Foreskin fibroblast (primary cell): ENCODE measurements at places on chromosomes 5 and 9.
A peak's percentile ranks its signal among the peaks of the same experiment; 100 is the strongest.

GRCh38 chr9:114291064-114291474 lies 31.8 kb upstream of the ORM1 start:
- peak; percentile 54 for DNase-seq

DNA sequence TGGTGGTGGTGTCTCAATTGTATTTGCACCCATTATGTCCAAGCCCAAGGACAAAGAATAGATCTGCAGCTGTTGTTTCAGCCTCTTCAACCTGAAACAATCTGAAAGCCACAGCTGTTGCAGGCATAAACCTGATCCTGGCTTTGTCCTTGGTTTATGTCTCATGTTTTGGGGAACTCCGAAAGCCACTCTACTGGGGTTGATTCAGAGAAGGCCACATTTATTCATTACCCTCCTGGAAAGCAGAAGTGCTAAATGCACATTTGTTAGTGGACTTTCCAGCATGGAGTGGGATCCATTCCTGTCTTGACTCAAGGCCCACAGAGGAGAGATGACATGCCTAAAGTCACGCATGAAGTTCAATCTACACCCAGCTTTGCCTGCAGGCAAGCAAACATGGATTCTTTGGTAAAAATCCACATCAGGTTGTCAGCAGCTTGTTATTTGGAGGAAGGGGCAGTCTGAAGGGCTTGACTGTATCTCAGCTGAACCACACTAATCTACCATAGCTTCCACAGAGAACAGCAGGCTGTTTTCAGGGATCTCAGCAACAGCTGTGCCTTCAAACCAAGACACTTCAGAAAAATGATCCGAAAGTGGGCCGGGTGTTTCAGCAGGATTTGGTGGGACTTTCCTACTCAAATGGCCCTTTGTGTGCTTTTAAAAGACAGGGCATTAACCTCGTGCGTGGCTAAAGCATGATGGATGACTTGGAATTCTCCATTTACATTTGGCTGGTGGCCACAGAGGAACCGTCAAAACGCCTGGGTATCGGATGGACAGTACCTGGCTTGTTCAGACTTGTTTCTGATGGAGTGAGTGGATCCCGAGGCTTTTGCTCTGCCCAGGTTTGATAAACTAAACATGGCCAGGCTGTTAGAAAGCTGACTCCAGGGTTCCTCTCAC lies 36.2 kb upstream of the ADAM19 start:
- no peak for DNase-seq

- peak; percentile 84 for DNase-seq
These were observed 112.9 kb downstream of the SH3TC2 start for GRCh38 chr5:148949841-148950470.

DNA sequence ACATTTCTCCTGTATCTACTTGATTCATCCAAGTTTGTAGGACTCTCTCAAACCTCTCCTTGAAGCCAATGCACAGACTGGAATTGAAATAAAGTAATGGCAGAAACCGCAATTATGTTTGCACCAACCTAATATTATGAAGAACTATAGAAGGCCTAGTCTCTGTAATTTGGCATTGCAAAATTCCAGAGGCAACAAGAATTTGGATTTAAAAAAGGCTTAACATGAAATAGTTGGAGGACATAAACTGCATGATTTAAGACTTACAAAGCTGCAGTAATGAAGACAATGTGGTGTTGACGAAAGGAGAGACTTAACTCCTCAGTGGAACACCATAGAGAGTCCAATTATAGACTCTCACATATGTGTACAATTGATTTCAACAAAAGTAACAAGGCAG lies 117.8 kb upstream of the MINAR2 start:
- no peak for DNase-seq

GRCh38 chr5:14726066-14726838 lies 61.7 kb downstream of the OTULIN start:
- no peak for DNase-seq

DNA sequence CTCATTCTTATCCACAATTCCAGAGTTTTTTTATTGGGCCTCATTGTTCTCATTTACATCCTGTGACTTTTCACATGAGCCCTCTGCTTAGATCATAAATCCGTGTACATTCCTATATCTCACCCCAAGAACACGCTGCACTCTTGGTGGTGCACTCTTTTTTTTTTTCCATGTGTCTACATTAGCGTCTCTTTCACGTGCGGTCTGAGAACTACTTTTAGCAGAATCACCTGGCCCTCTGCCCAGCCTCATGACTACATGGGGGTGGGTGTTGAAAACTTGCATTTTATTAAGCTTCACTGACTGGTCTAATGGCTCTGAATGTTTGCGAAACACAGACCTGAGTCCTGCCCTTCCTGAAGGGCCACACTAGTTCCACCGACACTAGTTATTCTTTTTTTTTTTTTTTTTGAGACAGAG lies 18.6 kb downstream of the C9orf57 start:
- peak; percentile 94 for DNase-seq

DNA sequence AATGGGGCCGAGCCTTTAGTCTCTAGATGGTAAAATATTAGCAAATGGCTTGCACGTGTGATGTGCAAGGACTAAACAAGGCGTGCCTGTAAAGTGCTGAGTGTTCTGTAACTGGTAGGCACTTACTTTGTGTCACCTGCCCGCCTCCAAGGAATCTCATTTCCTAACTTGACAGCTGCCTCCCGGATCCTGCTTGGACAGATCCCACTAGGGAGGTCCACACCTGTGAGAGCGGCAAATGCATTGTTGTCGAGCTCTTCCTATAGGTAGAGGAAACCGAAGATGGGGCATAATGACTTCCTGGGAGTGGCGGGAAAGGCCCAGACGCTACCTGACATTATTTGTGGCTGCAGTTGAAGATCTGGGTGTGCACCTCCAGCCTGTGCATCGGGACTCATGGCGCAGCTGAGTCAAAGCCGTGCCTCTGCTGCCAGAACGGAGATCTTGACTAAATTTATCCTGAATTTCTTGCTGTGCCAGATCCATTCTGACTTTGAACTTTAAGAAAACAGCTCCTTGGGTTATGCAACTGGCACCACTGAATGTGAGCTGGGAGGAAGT lies 79.8 kb downstream of the TENT4A start:
- no peak for DNase-seq

GRCh38 chr5:165370794-165371193 lies 1865.4 kb downstream of the MAT2B start:
- DNase-seq: peak; percentile 2

- DNase-seq: peak; percentile 24
These were observed 11.7 kb downstream of the DOCK2 start for GRCh38 chr5:169648725-169649310.

GRCh38 chr9:93194641-93195040 lies 10.7 kb downstream of the WNK2 start:
- DNase-seq: no peak

- no peak for DNase-seq
These were observed 22.9 kb upstream of the TEX10 start for GRCh38 chr9:100375658-100376057.

DNA sequence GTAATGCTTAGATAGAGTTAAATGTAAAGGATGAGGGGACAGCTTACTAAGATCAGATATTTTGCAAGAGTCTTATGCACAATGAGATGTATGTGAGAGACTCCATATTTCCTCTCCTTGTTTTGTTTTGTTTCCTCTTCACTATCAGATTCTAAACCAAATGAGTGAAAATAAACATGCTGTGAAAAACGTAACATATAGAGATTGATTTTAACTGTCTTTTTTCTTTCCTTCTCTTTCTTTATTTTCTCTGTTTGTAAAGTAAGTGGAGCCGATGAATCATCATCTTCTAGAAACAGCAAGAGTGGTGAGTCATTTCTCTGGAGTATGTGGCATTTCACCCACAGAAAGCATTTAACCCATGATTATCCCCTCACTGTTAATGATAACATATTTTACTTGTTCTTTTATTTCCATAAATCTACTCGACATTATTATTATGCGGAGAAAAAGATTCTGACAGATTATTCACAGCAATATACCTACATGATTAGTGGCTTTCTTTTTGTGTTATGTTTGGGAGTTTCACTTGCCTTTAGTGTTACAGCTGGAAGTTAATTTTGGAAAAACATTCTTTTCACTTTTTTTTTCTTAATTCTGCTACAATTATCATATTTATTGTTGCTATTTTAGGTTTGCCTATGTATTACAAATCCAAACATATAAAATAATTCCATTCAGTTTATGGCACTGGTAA lies 2.1 kb upstream of the ANXA1 start:
- DNase-seq: peak; percentile 86

- DNase-seq: no peak
These were observed 17.1 kb upstream of the SYNPO start for GRCh38 chr5:150623152-150623877.

GRCh38 chr9:19498015-19498414 lies 89.2 kb downstream of the ACER2 start:
- peak; percentile 53 for DNase-seq

GRCh38 chr5:171592736-171593135 lies 173.3 kb downstream of the FGF18 start:
- no peak for DNase-seq

DNA sequence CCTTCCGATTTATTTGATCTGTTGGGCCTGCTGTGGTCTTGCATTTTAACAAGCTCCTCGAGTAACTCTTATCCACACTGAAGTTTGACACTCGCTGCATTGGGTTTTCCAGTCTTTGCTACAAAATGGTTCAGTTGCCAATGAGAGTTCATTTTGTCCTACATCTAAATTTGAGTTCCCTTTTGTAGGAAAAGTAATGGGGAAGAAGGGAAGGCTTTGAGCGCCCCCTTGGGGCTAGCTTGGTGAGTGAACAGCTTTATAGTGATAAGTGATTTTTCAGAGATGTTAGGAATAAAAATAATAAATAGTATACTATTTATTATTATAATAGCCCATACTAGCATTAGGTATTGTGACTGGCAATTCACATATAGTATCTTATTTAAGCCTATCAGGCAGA lies 89.9 kb upstream of the GNAQ start:
- DNase-seq: peak; percentile 81

DNA sequence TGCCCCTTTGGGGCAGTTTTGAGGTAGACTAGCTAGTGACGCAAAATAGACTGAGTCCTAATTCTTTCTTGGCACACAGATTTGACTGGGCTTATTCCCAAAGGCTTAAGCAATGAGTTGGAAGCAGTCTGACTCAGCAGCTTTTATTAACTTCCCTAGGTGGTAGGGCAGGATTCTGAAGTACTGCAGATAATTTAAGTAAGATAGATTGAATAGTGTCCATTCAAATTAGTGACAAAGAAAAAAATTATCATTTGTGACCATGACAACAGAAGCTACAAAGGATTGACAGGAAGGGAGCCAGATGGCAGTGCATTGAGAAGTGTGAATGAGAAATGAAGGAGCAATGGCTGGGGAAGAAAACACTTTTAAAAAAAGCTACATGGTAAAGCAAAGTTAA lies 649.4 kb downstream of the CDH9 start:
- no peak for DNase-seq

DNA sequence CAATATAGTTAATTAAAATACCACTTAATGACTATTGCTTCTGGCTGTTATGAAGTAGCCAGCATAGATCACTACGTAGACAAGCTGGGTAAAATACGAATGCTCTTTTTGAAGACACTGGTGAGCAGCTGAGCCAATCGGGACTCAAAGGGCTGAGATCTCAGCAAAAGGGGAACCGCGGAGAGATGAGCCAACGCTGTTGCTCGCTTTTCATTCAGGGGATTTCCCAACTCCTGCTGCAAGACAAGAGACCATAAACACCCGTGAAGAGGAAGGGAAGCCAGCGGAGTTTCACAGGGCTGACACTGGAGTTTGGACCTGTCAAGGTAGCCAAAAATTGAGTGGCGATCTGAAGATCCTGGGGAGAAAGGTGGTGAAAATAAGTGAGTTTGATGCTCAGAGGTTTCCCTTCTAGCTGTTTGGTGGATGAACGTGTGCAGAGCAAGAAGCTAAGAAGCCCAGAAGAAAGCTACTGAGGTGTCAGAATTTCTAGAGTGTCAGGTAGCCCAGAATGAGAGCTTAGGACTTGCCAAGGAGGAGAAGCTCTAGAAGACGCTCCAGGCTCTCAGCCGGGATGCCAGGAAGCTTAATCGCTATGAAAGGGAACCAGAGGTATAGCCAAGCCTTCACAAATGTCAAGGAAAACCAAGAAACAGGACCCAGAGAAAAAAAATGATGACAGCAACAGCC lies 79.6 kb upstream of the RNU6ATAC start:
- no peak for DNase-seq

DNA sequence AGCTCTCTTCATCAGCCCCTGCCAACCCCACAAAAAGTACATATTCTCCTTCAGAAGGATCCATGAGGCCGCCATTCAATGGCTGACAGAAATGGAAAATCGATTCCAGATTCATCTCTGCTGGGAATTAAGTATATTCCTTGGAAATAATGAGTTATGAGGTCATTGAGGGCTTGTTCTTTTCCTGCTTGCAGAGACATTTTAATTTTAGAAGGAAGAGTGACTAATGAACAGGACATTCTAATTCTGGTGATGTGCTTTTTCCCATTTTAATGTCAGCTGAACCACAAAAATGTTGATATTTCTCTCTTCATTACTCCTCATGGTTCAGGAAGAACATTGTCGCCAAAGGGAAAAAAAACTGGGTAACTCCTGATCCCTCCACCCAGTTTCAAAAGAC lies 314.0 kb downstream of the PIK3R1 start:
- DNase-seq: peak; percentile 73

- DNase-seq: no peak
These were observed 127.7 kb downstream of the TMC1 start for GRCh38 chr9:72649127-72649442.

DNA sequence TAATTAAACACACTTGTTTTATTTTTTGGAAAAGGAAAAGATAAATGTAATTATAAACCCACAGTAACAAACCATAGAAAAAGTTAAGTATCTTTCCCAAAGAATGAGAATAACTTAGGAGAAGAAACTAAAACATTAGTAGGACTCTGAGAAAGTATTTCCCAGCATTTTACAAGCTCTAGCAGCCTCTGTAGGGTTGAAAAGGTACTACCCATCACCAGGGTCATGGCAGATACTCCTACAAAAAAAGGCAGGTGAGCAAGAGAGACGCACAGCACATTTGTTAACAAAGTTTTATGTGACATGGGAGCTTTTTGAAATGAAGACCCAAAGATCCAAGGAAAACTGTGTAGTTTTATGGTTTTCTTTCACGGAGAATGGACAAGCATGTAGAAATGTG lies 77.7 kb upstream of the FAM169A start:
- DNase-seq: no peak

- peak; percentile 36 for DNase-seq
These were observed 83.5 kb upstream of the RUSC2 start for GRCh38 chr9:35406183-35406959.

DNA sequence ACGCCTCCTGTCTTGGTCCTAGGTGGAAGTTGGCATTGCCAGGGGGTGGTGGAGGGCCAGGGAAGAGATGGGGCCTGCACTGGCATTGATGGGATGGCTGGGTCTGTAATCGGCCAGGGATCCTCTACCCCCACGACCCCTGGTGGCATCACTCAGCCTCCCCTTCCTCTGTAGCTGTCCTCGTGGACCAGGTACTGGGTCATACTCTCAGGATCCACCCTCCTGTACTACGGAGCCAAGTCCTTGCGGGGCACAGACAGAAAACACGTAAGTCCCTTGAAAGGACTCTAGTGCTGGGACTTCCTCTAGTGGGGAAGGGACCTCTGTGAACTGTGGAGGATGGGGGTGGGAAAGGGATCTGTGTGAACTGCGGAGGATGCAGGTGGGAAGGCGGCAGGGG lies 52.1 kb upstream of the GARNL3 start:
- DNase-seq: no peak

GRCh38 chr5:149801307-149801990 lies 71.3 kb downstream of the PPARGC1B start:
- DNase-seq: no peak
